ENCODE measurements at places on chromosomes 4 and X. TPM values are rescaled to one million over a fixed set of nuclear protein-coding genes. Genes with fewer than 3 reads are reported as not detected.

The MTTP gene
- total RNA-seq: not detected

The CPE gene
- total RNA-seq: not detected

The MTMR8 gene
- 3.9 TPM for total RNA-seq

The CT45A10 gene
- total RNA-seq: not detected

The PPP1R2C gene
- total RNA-seq: not detected

The VCX2 gene
- total RNA-seq: not detected

The ARAF gene
- 69.8 TPM for total RNA-seq

The MTHFD2L gene
- 9.3 TPM for total RNA-seq

The HELT gene
- total RNA-seq: not detected

The DCAF4L1 gene
- 0.25 TPM for total RNA-seq

The CT45A1 gene
- not detected for total RNA-seq

The STK26 gene
- total RNA-seq: 62.8 TPM

The F9 gene
- not detected for total RNA-seq

The H2AZ1 gene
- total RNA-seq: 651 TPM

The CPXCR1 gene
- total RNA-seq: not detected

The TMEM35A gene
- total RNA-seq: not detected

The HS3ST1 gene
- total RNA-seq: not detected

The GPRASP1 gene
- 0.97 TPM for total RNA-seq

The HMGB3 gene
- total RNA-seq: 32.0 TPM

The MAGEB10 gene
- total RNA-seq: not detected

The NEUROG2 gene
- not detected for total RNA-seq
